CD8-positive, alpha-beta memory T cell (primary cell): ENCODE measurements at places on chromosomes 16 and 17.

DNA sequence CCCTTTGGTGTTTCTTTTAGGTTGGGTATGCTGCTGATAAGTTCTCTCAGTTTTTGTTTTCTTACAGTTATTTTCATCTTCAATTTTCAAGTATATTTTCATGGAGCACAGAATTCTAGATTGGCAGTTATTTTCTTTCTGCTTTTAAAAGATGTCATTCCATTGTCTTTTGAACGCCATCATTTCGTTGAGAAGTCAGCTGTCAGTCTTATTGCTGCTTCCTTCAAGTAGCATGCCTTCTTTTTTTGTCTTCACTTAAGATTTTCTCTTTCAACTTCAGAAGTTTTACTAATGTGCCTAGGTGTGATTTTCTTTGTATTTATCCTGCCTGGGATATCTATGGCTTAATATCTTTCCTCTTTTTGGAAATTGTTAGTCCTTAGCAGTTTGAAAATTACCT, 262.2 kb upstream of the PMFBP1 start:
- no peak for DNase-seq

DNA sequence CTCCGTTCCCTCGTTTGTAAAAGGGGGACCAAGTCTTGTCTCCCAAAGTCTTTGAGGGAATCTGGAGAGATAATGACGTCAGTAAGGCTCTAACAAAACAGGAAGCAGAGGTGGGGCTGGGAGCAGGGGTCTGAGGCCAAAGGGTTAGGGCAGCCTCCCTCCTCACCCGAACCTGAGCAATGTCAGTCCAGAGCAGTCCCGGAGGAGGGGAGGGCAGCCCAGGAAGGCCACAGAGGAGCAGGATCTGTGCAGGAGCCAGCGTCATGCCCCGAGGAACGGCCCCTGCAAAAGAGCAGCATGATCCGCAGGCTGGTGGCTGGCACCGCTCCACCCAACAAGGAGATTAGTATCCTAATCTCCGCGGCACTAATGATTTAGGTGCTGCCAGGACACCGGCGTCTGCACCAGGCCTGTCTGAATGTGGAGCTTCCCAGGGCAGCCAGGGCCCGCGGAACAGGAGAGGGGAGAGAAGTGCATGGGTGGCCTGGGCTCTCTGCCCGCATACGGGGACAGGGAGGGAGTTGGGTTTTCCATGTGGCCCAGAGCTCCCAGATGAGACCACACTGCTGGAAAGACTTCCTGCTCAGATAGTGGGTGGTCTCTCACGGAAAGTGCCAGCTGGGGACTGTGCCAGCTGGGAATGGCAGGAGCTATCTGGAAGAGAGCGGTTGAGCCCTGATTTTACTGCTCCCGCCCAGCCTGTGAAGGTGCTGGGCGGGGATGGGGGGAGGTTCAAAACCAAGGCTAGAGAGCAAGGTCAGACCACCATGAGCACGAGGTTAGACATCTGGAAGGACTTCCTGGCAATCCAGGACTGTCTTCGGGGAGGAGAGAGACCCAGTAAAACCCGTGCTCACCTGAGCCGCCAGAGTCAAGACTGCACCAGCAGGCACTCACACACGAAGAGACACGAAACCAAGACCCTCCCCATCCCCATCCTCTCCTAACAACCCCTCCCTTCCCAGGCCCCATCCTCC, 11.0 kb upstream of the KRT17 start:
- no peak for DNase-seq

GRCh38 chr17:49715717-49716279, 8.0 kb upstream of the SLC35B1 start:
- peak; percentile 84 for DNase-seq

DNA sequence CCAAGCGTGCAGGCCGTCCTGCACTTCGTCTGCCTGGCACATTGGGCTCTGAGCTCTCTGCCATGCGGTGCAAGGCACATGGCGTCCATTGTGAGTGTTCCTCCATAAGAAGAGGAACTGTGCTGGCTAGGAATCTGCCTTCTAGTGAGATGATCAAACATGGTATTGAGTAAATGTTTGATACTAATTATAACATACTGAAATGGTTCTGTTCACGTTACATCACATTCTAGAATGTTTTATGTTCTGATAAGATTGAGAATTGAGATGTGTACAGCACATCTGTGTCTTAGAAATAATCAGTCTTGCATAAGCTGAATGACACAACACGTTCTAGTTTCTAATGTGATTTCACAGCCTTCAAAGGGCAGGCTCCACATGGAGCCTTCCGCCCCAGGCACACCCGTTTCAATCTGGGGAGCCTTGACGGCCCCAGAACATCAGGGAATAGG, 42.9 kb downstream of the USP10 start:
- DNase-seq = no peak

DNA sequence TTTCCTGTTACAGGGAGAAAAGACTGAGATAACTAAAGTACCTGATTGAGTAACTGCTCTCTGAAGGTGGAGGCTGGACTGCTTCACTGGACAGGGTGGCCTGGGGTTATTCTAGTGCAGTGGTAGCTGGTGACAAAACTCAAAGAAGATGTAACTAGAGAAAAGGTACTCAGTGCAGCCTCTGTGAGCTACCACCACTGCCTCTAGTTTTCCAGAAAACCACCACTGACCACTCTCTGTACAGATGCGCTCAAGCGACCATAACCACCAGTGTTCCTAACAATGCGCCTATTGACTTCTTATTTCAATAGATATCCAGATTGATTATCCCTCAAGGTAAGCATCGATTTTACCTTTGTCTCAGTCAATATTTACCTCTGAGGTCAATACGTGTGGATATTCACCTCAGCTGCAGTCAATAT, 492.2 kb downstream of the WWOX start:
- no peak for DNase-seq

GRCh38 chr16:57623251-57624043, 5.0 kb upstream of the ADGRG1 start:
- DNase-seq = no peak

GRCh38 chr17:74874615-74875037, 1.8 kb upstream of the FDXR start:
- no peak for DNase-seq

GRCh38 chr16:82990155-82990554, 363.4 kb downstream of the CDH13 start:
- no peak for DNase-seq

DNA sequence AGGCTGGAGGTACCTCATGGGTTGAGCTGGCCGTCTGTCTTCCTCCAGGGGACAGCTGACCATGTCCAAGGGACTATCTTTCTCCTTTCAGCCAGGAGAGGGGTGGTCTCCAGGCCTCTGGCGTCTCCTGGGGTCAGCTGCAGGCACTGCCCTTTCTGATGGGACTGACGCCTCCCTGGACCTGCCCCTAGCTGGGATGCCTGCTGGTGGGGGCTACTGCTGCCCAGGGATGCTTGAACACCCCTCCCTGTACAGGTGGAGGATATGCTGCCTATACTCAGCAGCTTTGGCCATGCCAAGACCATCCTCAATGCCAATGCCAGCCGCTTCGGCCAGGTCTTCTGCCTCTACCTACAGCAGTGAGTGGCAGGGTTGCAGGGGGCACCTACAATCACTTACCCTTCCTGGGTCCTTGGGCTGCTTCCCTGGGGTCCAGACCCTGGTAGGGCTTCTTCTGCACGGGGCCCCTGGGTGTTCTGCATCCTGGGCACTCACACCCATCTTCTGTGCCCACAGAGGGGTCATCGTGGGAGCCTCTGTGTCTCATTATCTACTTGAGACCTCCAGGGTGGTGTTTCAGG, 4.2 kb downstream of the MYO15B start:
- DNase-seq = no peak

DNA sequence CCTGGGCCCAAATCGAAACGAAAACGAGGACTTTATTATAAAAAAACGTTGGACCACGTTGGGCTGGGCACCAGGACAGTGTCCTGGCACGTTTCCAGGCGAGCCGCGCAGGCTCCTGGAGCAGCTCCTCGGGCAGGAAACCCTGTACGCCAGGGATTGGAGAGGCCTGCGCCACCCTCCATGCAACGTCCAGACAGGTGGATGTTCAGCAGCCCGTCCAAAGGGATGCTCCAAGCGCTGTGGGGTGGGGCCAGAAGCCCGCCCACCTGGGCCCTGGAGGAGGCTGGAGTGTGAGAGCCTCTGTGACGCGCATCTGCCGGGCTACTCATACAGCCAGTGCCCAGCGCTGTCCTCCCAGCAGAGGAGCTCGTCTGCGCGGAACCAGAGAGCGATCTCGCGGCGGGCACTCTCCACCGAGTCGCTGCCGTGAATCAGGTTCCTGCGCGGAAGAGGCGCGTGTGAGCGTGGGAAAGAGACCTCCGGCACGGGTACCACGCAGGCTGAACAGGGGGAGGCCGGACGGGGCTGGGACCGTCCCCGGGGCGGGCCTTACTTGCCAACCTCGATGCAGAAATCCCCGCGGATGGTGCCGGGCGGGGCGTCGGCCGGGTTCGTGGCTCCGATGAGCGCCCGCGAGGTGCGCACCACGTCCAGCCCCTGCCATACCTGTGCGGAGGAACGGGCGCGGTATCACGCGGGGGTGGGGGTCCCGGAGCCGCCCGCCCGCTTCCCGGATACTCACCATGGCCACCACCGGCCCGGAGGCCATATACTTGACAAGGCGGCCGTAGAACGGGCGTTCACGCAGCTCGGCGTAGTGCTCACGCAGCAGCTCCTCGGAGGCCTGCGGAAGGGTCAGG, 785 bp downstream of the NME3 start:
- peak; percentile 66 for DNase-seq

DNA sequence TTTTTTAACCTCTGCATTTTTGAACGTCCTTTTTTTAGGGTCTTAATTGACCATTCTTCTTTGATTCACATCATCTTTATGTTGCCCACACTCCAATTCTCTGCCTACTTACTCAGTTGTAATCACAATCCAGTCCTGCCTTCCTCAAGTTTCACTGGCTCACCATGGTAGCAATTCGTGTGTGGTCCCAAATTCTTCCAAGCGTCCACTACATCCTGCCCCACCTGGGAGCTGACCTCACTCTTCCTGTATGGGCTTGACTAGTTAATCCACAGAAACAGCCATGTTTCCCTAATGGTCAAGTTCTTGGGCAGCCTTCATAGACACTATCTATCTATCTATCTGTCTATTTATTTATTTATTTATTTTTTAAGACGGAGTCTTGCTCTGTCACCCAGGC, 7.1 kb downstream of the TLCD2 start:
- no peak for DNase-seq

GRCh38 chr17:8563981-8564602, 66.4 kb downstream of the MYH10 start:
- DNase-seq = no peak

DNA sequence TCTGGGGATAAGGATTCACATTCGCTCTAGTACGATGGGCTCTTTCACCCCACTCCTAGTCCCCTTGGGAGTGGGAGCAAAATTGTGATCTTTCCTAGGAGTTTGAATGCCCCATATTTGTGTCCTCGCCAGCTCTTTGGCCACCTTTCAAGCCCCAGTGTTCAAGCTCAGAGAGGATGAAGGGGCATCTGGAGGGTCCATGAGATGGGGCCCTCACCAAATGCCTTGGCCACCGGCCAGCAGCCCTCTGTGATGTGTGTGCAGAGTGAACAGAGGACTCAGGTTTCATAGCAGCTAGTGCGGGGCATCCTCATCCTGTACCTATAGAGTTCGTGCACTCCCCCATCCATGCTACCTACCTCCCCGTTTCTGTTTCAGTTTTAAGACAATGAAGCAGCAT, 140.6 kb downstream of the RAB11FIP4 start:
- DNase-seq = no peak

GRCh38 chr16:21339941-21340340, 61.9 kb upstream of the CRYM start:
- DNase-seq = no peak

GRCh38 chr17:41907185-41907556, 11.6 kb downstream of the ACLY start:
- no peak for DNase-seq

DNA sequence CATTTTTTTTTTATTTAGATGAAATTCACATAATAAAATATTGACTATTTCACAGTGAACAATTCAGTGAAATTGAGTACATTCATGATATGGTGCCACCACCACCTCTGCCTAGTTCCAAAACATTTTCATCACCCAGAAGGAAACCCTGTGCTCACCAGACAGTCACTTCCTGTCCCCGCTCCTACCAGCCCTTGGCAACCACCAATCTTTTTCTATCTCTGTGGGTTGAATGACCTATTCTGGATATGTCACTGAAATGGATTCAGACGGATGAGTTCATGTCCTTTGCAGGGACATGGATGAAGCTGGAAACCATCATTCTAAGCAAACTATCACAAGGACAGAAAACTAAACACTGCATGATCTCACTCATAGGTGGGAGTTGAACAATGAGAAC, 40.5 kb downstream of the ATP2C2 start:
- no peak for DNase-seq

- no peak for DNase-seq
Measured at GRCh38 chr17:77087650-77088454, 52.9 kb upstream of the SEC14L1 start.

GRCh38 chr16:1642148-1642547, 30.0 kb downstream of the CRAMP1 start:
- DNase-seq = no peak

DNA sequence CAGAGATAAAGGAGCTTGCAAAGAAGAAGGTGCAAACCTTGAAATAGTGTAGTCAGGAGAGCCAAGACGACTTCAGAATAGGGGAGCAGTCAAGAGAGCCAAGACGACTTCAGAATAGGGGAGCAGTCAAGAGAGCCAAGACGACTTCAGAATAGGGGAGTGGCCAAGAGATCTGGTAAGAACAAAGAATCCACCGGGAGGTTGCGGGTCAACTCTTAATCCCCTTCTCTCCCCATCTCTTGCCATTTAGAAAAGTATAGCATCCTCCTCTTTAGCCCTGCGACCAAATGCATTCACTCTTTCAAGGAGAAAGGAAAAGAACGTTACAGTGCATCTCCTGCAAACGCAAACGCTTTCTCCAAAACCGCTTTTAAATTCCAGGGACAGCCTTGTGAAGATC, 713 bp downstream of the KNOP1 start:
- DNase-seq = no peak

- no peak for DNase-seq
Measured at GRCh38 chr16:24825696-24826095, 20.1 kb upstream of the SLC5A11 start.

- DNase-seq = peak; percentile 77
Measured at GRCh38 chr17:65039336-65039988, 17.1 kb downstream of the GNA13 start.

GRCh38 chr16:86133847-86134375, 234.9 kb downstream of the IRF8 start:
- DNase-seq = no peak

- DNase-seq = no peak
Measured at GRCh38 chr17:48178317-48178716, 70.8 kb downstream of the SNX11 start.

DNA sequence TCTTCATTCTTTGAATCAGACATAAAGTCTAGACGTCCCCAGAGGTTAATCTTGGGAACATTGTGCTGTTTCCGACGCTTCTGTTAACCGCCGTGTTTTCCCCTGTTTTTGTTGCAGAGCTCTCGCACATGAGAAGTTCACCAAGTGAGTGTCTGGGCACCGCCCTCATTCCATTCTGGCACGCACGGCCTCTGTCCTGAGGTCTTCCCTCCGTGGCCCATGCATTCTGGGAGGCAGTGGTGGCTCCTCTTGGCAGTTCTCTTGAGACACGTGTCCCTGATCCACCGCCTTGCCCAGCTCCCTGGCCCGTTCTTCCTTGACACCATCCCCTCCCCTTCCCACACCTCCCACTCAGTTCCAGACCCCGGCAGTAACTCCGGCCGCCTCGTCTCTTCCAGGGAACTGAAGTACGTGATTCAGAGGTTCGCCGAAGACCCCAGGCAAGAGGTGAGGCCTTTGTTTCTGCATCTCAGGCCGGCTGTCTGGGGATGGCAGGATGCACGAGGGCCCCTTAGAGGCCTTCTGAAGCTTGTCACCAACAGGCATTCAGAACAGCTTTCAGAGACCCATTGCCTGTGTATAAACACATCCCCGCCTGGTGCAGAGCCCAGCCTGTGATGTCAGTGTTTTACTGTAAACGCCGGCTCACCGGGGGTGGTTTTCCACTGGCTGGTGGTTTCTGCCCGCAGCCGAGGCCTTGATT, 85.9 kb upstream of the PLCG2 start:
- DNase-seq = no peak
